Cardiac muscle cell (in vitro differentiated cells and primary cell): ENCODE measurements at places on chromosomes 16 and 17. TPM values are rescaled to one million over a fixed set of nuclear protein-coding genes. Genes with fewer than 3 reads are reported as not detected.

PIGW gene
- 10.4 and 11.8 TPM in 2 replicates for polyA plus RNA-seq

RASL10B gene
- polyA plus RNA-seq: 71.6 and 94.4 TPM in 2 replicates

ZNF423 gene
- polyA plus RNA-seq: 12.3 and 15.9 TPM in 2 replicates

TEKT1 gene
- not detected in 2 replicates for polyA plus RNA-seq

RNF112 gene
- polyA plus RNA-seq: 0.66 and 0.79 TPM in 2 replicates

TBC1D3 gene
- not detected in 2 replicates for polyA plus RNA-seq

AHSP gene
- not detected in 2 replicates for polyA plus RNA-seq

USP43 gene
- 1.7 and 1.8 TPM in 2 replicates for polyA plus RNA-seq

PRAC2 gene
- polyA plus RNA-seq: not detected in 2 replicates

TNP2 gene
- polyA plus RNA-seq: not detected in 2 replicates

MYO1C gene
- 34.1 and 58.4 TPM in 2 replicates for polyA plus RNA-seq

TMEM132E gene
- polyA plus RNA-seq: 0.16 TPM in 1 of 2 replicates, not detected in the other

ABCA5 gene
- 4.5 and 11.8 TPM in 2 replicates for polyA plus RNA-seq

LLGL1 gene
- 5.9 and 7.3 TPM in 2 replicates for polyA plus RNA-seq

LGALS9B gene
- polyA plus RNA-seq: not detected in 2 replicates

NGFR gene
- 12.2 and 27.0 TPM in 2 replicates for polyA plus RNA-seq

CD300LF gene
- not detected in 2 replicates for polyA plus RNA-seq

TBC1D3D gene
- 0.56 and 2.5 TPM in 2 replicates for polyA plus RNA-seq

CTRB2 gene
- polyA plus RNA-seq: 0.76 TPM in 1 of 2 replicates, not detected in the other

PRSS21 gene
- not detected in 2 replicates for polyA plus RNA-seq

TCAP gene
- 105 and 133 TPM in 2 replicates for polyA plus RNA-seq

SLC38A8 gene
- polyA plus RNA-seq: not detected in 2 replicates

PIK3R6 gene
- polyA plus RNA-seq: 0.11 and 0.48 TPM in 2 replicates

PPM1E gene
- polyA plus RNA-seq: not detected in 2 replicates

WDR45B gene
- polyA plus RNA-seq: 99.5 and 105 TPM in 2 replicates

LRRC59 gene
- polyA plus RNA-seq: 47.0 and 58.9 TPM in 2 replicates

ANKS4B gene
- not detected in 2 replicates for polyA plus RNA-seq

OR1G1 gene
- not detected in 2 replicates for polyA plus RNA-seq

TPPP3 gene
- 6.2 and 7.2 TPM in 2 replicates for polyA plus RNA-seq

KRT31 gene
- polyA plus RNA-seq: not detected in 2 replicates

PKMYT1 gene
- 30.6 and 36.8 TPM in 2 replicates for polyA plus RNA-seq

USP7 gene
- 45.1 and 69.8 TPM in 2 replicates for polyA plus RNA-seq

HAP1 gene
- polyA plus RNA-seq: 0.80 and 2.1 TPM in 2 replicates

AANAT gene
- 2.1 TPM in 1 of 2 replicates, not detected in the other for polyA plus RNA-seq

MT1M gene
- not detected in 2 replicates for polyA plus RNA-seq

HOXB9 gene
- not detected in 2 replicates for polyA plus RNA-seq

OR4D1 gene
- not detected in 2 replicates for polyA plus RNA-seq

CSH1 gene
- not detected in 2 replicates for polyA plus RNA-seq

HP gene
- polyA plus RNA-seq: 0.45 TPM in 1 of 2 replicates, not detected in the other

ELMO3 gene
- 0.15 and 0.97 TPM in 2 replicates for polyA plus RNA-seq

HOXB13 gene
- polyA plus RNA-seq: not detected in 2 replicates

MLKL gene
- not detected in 2 replicates for polyA plus RNA-seq

SLC6A2 gene
- 1.9 and 3.4 TPM in 2 replicates for polyA plus RNA-seq

ZNF469 gene
- polyA plus RNA-seq: 0.09 and 0.32 TPM in 2 replicates

AOC2 gene
- 2.4 and 4.8 TPM in 2 replicates for polyA plus RNA-seq

MTHFSD gene
- polyA plus RNA-seq: 23.0 and 28.8 TPM in 2 replicates

SLC16A13 gene
- 5.8 and 7.2 TPM in 2 replicates for polyA plus RNA-seq

DHX58 gene
- not detected in 2 replicates for polyA plus RNA-seq

DVL2 gene
- 79.2 and 80.3 TPM in 2 replicates for polyA plus RNA-seq

KRTAP9-2 gene
- not detected in 2 replicates for polyA plus RNA-seq

PLLP gene
- polyA plus RNA-seq: 5.1 and 6.4 TPM in 2 replicates

CHST5 gene
- polyA plus RNA-seq: 0.05 TPM in 1 of 2 replicates, not detected in the other

KRT25 gene
- polyA plus RNA-seq: not detected in 2 replicates

ABCA8 gene
- 5.9 and 10.1 TPM in 2 replicates for polyA plus RNA-seq

CDK3 gene
- 12.2 and 18.5 TPM in 2 replicates for polyA plus RNA-seq

CCDC154 gene
- 0.49 and 0.64 TPM in 2 replicates for polyA plus RNA-seq

MYL11 gene
- polyA plus RNA-seq: 0.69 and 5.5 TPM in 2 replicates

SRCIN1 gene
- 2.3 and 4.6 TPM in 2 replicates for polyA plus RNA-seq

PRKCB gene
- polyA plus RNA-seq: 1.5 and 1.6 TPM in 2 replicates

ORMDL3 gene
- polyA plus RNA-seq: 21.9 and 24.3 TPM in 2 replicates
